ENCODE measurements at places on chromosomes 6 and 20. TPM values are rescaled to one million over a fixed set of nuclear protein-coding genes. Genes with fewer than 3 reads are reported as not detected.

DNA sequence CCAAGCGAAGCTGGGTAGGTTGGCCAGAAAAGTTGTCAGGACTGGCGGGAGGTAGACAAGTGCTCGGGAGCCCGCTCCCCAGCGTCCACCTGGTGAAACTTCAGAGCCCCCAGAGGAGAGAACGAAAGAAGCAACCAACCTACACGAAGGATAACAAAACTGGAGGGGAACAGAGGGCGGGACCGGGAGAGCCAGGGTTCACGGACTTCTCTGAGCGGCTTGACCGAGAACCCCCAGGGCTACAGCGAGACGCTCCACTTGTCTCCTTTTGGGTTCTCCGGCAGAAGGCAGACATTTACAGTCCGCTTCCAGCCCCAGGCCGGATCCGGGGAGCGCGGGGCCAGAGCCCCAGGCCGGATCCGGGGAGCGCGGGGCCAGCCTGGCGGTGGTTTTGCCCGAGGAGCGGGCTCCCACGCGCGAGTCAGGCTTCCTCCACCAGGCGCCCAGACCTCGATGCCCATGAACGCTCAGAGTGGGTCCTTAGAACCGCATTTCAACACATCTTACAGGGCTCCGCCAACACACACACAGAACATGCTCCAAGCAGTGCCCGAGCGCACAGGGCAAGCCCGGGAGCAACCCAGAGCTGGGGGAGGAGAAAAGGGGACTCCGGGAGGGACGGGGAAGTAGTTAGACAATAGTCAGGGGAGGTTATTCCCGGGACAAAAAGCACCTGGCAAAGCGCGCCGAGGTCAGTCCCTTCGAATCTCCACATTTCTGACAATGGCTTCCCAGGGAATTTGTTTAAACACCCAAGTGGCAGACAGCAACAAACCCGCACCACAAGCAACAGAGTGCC lies 1.1 kb downstream of the PTPRK start:
- peak; percentile 71 for DNase-seq

DNA sequence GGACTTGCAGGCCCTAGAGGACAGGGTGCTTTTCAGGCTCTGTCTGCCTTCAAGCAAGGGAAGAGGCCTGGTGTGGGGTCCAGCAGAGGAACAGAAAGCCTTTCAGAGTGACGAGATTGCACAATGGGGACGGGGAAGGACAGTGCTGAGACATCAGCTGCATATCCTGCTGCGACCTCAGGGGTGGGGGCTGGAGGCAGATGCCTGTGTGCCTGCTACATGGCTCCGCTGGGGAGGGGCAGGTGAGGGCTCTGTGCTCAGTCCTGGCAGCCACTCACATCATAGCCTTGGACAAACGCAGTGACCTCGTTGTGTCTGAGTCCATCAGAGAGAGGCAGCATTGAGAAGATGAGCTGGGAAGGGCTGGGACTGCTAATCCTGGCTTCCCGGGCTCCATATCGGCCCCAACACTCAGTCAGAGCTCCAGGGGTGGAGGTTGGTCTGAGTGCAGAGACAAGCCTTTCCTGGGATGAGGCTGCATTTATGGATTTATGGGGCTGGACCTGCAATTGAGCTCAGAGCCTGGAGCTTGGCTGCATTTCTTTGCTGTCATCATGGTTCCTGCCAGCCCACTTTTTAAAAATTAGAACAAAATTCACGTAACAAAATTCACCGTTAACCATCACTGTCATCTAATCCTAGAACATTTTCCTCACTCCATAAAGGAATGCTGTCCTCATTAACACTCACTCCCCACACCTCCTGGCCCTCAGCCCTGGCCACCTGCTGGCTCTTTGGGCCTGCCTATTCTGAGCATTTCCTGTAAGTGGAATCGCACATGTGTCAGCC lies 196.9 kb upstream of the SLC24A3 start:
- DNase-seq, result no peak

- no peak for DNase-seq
These were observed 31.2 kb downstream of the CHMP4B start for GRCh38 chr20:33842346-33842745.

GRCh38 chr6:85390105-85390728 lies 59.7 kb upstream of the NT5E start:
- DNase-seq, result no peak

DNA sequence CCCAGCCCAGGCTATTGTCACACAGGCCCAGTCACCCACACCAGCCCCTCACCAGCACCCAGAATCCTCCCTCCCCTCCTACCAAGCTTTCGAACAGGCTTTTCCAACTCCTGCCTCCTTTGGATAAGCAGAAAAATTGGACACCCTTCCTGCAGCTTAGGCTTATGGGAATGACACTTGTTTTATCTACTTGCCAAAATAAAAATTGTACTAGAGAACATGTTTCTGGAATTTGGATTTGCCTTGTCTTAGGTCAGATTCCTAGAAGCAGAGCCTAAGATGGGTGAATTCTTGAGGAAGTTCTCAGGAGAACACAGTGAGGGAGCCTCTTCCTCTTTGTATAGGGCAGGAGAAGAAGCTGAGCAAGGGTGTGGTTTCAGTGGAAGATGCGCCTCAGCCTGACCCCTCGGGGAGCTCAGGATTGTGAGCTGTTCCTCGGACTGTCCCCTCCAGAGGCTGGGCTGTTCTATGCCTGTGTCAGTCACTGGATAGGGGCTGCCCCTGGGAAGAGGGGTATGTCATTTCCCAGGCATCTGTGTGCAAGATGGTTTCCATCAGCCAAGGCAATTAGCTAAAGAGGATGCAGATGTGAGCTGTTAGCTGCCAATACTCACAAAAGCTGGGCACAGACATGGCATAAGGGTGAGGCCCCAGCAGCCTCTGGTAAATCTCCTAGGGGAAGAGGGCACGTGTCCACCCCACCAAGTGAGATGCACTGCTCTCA lies 33.9 kb downstream of the ITPR3 start:
- no peak for DNase-seq

- no peak for DNase-seq
These were observed 38.5 kb upstream of the CAP2 start for GRCh38 chr6:17354700-17355403.

DNA sequence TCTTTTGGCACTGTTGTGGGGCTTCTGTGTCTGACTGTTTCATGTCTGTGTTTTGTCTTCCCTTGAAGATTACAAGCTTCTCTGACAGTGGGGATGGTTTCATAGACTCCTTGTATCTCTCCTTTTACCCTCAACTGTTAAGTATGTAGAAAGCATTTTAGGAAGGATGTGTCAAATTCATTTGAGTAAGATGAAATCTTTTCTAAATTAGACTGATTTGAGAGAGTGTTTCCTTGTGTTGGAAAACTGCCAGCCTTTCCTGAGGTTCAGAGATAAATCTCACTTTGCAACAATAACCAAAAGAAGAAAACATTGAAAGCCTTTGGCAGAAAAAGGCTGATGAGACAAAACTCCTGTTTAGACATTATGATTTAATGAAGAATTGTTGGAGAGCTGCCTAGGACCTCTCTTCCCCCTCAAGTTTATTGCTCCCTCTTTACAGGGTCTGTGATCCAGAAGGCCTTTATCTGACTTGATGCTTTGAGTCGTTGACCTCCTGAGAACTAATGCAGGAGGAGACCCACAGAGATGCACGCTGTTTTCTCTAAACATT lies 68.3 kb downstream of the ANKS1A start:
- DNase-seq, result no peak

DNA sequence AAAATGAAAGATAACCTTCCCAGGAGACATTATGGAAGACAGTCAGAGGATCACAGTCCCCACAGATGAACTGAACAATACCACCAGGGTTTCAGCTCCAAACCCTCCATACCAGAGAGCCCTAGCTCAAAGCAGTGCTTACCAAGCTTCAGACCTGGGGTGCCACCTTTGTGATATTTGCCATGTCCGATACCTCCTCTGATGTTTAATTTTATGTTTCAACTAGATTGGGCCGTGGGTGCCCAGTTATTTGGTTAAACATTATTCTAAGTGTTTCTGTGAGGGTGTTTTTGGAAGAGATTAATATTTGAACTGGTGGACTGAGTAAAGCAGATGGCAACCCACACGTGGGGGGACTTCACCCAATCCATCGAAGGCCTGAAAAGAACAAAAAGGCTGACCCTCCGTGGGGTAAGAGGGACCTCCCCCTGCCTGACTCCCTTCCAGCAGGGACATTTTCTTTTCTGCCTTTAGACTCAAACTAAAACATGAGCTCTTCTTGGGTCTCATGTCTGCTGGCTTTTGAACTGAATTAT lies 11.8 kb downstream of the SCML4 start:
- no peak for DNase-seq

- DNase-seq, result no peak
These were observed 62.9 kb upstream of the KCNG1 start for GRCh38 chr20:51085769-51086168.

- no peak for DNase-seq
These were observed 10.0 kb downstream of the JPH2 start for GRCh38 chr20:44176833-44177534.

Gene CTAGE9
- total RNA-seq, result 0.66 TPM

Gene ZNF391
- 3.1 TPM for total RNA-seq

Gene MLIP
- total RNA-seq, result 0.33 TPM

Data from body of pancreas (tissue), 4 donors.